ENCODE measurements at places on chromosomes 16 and 17. TPM values are rescaled to one million over a fixed set of nuclear protein-coding genes. Genes with fewer than 3 reads are reported as not detected.

Gene SLC38A8
- total RNA-seq = not detected

Gene HEATR9
- total RNA-seq = not detected

Gene CD300LB
- total RNA-seq = not detected

Gene TMC7
- 3.7 TPM for total RNA-seq

Gene TEKT1
- not detected for total RNA-seq

Gene TOM1L1
- total RNA-seq = 19.7 TPM

Gene IGSF6
- not detected for total RNA-seq

Gene ALOX12B
- total RNA-seq = not detected

Gene ALOX15B
- total RNA-seq = 0.19 TPM

Gene KCTD2
- total RNA-seq = 11.2 TPM

Gene ZNF267
- 21.8 TPM for total RNA-seq

Gene ARHGAP23
- 56.2 TPM for total RNA-seq

Gene TLCD3B
- total RNA-seq = 0.09 TPM

Gene PYY
- total RNA-seq = not detected

Gene ATP2A3
- 0.54 TPM for total RNA-seq

Gene IGF2BP1
- total RNA-seq = 1.6 TPM

Gene TNP2
- total RNA-seq = not detected

Gene ODAD4
- 0.18 TPM for total RNA-seq

Gene KRTAP2-3
- total RNA-seq = not detected

Gene HS3ST3B1
- total RNA-seq = not detected

Gene ADAP2
- not detected for total RNA-seq

Measured in endothelial cell of coronary artery (primary cell).